ENCODE measurements at places on chromosomes 13 and 19. TPM values are rescaled to one million over a fixed set of nuclear protein-coding genes. Genes with fewer than 3 reads are reported as not detected.

Gene PABPC3
- total RNA-seq = 0.10 TPM

Gene RAB3A
- total RNA-seq = 0.69 TPM

Gene NPAS1
- total RNA-seq = 7.4 TPM

Gene ZNF492
- total RNA-seq = not detected

Gene CYP2A6
- not detected for total RNA-seq

Gene CGB8
- 3.5 TPM for total RNA-seq

Gene ARL11
- not detected for total RNA-seq

Gene SRRM5
- total RNA-seq = 0.93 TPM

Gene ZNF497
- 0.98 TPM for total RNA-seq

Gene CFD
- 8.5 TPM for total RNA-seq

Gene FCAR
- total RNA-seq = not detected

Gene ZNF846
- 0.76 TPM for total RNA-seq

Gene GNA15
- 0.07 TPM for total RNA-seq

Gene PPM1N
- 8.3 TPM for total RNA-seq

Gene ZNF836
- 0.82 TPM for total RNA-seq

Gene COX7A1
- total RNA-seq = not detected

Gene DOCK6
- 8.4 TPM for total RNA-seq

Gene ACP7
- 0.12 TPM for total RNA-seq

Gene ZNF578
- not detected for total RNA-seq

Gene EGLN2
- total RNA-seq = 94.6 TPM

Gene PEAK3
- total RNA-seq = not detected

Gene NKPD1
- total RNA-seq = 0.10 TPM

Gene KLF16
- total RNA-seq = 24.8 TPM

Gene ZNF69
- total RNA-seq = not detected

Gene AMH
- 19.8 TPM for total RNA-seq

Gene ATP8B3
- total RNA-seq = 3.1 TPM

All from A549 treated with CORT108297 at 1 μM for 4 hours (cell line).